ENCODE measurements at places on chromosomes 4 and X.
A peak's percentile ranks its signal among the peaks of the same experiment; 100 is the strongest.

- no peak for DNase-seq
These were observed 532.3 kb upstream of the SMIM31 start for GRCh38 chr4:164221631-164222030.

DNA sequence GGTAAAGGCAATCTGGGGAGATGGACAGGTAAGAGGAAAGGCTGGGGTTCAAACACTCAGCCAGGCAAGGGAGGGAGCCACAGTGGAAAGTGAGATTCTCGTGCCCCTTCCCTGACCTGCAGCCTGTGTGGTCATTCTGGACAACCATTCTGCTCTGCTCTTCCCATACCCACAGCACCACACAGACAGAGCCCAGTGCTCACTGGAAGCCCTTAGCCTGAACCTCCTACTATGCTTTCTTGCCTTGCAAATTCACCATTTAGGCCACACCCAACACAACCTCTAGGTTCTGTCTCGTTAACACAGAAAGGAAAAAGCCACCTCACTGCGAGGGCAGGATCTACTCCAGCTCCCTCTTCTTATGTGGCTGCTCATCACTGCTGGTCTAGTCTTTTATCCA, 92.7 kb downstream of the SHISA3 start:
- no peak for DNase-seq

DNA sequence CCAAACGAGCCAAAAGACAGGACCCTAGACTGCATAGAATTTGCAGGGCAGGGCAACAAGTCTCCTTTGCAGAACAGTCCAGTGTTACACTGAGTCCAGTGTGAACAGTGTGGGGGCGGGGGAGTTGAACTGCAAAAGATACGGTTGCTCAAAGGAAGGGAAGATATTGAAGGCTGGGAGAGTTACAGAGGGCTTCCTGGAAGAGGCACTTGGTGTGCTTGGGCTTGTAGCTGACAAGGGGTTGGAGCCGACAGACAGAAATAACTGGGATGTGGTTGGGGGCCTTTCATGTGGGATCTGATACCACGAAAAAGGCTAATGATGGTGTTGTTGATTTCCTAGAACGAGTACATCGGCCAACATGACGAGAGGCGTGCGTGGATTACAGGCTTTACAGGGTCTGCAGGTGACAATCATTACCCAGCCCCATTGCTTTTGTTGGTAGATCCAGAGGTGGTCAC, 6.1 kb downstream of the XPNPEP2 start:
- DNase-seq: no peak

DNA sequence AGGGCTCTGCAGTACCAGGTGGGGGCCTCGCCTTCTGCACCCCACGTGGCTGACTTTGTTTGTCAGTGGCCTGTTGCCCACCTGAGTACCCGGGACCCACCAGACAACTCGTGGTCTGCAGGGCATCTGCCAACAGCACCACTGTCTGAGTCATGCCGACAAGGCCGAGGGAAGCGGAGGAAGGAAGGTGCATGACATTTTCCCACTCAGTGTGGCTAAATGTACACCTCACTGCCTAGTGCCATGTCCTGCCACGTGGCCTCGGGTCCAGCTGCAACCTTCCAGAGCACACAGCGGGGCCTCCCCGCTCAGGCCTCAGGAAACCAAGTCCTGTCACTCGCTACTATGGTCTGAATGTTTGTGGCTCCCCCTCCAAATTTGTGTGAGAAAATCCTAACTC, 22.1 kb downstream of the ABLIM2 start:
- no peak for DNase-seq

DNA sequence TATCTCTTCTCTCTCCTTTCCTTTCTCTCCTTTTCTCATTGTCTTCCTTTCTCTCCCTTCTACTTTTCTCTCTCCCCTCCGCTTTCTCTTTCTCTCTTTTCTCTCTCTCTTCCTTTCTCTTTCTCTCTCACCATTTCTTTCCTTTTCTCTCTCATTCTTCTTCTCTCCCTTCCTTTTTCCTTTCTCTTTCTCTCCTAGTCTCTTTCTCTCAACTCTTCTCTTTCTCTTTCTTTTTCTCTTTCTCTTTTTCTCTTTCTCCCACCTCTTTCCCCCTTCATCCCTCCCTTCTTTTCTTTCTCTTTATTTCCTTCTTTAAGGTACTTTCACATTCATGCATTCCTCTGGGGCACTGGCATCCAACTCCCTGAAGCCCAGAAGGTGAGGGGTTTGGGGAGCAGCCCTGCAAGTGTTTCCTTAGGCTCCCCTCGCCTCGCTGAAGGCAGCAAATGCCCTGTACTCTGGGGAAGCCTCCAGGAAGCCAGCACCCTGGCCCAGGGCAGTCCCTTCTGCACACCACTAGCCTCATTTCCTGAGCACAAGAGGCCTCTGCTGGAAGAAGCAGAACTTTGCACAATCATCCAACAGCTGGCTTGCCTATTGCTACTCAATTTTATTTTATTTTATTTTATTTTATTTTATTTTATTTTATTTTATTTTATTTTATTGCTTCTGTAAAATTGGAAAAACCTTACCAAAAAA, 124.2 kb downstream of the NFKB1 start:
- DNase-seq: no peak

DNA sequence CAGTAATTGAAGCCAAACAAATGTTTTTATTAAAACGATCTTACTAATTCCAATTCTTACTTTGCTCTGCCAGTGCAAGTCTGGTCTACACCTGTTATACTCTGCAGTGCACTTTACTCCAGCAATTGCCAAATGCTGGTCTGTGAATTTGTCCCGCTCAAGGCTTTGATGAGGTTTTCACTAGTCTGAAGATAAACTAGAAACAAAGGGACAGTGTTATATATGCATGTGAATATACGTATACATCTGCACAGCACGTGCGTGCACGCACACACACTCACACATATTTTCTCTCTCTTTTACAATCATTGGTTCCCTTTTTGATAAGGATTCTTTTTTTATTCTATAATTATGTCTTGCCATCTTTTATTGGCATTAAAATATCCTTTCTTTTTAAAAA, 88.5 kb upstream of the LCORL start:
- DNase-seq: no peak

- DNase-seq: no peak
These were observed 179.4 kb upstream of the CASK start for GRCh38 chrX:42102586-42103282.

GRCh38 chr4:170388255-170388654, 298.5 kb upstream of the AADAT start:
- no peak for DNase-seq

DNA sequence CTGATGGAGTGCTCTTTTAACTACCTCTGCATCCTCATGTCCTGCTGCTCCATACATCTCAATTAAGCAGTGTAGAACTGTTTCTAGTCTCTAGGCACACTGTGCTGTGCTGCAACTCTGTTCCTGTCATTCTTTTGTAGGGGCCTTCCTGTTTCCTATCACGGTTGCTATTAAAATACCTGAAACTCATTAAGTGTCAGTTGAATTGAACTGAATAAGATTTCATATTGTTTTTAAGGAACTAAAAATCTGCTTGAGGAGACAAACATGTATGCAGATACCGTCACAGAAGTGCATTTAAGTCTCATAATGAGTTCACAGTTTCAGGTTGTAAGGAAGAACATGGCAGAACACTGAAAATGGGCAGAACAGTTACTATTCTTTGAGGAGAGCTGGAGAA, 170.1 kb downstream of the LARP7 start:
- no peak for DNase-seq

DNA sequence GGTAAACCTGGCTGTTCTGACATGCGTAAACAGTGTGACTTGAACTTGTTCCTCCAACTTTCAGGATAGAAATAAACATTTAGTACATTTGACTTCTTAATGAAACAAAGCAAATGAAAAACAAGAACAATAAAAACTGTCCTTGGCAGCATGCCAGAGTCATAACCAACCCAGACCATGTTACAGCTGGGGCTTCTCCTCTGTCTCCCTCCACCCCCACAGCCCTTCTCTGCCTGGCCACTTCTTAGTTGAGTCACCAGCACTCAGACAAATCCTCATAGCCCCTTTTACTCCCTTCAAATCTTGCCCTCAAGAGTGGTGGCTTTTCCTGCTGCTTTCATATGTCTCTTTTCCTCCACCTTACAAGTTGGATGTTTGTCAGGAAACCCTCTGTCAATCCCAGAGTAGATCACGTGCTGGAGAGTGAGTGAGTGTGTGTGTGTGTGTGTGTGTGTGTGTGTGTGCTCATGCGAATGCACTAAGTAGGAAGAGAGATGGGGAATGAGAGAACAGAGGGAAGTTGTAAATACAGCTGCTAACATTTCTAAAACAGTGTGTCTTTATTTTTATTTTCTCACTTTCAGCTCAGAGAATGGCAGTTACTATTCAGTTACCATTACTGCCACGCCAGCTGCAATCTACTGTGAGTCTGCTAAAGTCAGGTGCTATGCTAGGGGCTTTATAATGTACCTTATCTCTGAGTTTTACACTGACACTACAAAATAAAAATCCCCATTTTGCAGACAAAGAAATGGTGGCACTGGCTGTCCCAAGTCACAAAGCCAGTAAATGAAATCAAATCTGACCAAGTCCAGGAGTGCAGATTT, 15.0 kb downstream of the SCARB2 start:
- peak; percentile 87 for DNase-seq

DNA sequence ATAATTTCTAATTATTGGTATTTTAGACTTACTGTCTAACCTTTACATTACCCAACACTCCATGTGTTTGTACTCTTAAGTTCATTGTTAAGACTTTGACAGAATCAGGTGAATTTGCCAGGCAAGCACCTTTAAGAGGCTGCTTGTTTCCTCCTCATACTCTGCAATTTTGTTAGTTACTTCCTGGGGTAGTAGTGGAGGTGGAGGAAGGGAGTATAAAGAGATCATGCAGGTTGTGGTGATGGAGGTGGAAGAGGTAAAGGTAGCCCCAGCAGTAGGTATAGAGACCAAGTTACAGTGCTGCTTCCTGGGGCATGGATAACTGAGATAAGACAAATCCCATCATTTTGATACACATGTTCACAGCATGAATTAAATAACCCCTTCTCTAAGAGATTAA, 6.7 kb downstream of the WDR44 start:
- no peak for DNase-seq

DNA sequence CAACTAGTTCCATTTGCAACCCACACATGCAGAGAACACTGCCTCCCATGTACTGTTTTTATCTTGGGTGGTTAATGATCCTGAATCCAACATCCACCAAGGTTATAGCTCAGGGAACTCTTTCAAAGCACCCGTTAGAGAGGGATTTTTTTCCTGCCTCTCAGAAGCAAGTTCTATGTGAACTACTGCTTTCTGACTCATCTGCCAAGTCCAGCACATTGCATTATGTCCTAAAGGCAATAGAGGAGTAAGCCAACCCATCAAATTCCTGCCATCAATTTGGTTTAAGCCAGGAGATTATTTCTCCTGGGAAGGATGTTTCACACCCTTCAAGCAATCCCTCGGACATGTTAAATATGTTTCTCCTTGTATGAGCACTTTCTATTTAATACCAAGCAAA, 334.5 kb downstream of the GASK1B start:
- no peak for DNase-seq

DNA sequence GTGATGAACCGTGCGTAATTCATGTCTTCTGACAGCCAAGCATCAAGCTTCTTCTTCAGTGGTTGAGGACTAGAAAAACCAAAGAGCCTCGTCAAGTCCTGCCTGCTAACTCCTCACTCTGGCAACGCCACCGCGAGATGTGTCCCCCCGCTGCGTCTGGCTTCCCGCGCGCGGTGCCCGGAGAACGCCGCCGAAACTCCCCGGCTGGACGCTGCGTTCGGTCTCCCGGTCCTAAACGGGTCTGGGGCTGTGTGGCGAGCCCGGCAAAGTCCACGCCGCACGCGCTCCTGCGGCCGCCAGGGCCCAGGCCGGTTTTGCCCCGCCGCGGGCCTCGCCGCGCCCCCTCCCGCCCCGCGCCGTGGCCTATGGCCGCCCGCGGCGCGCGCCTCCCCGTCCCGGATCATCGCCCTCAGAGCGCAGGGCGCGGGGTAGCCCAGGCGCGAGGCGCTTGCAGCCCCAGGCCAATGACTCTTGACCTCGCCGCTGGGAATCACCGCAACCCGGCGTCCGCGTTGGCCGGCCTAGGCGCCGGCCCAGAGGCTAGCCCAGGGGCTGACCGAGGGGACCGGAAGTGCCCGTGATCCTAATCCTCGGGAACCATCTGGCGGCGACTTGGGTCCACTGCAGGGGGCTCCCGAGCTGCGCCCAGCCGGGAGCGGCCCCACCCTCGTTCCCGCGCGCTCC, at the start of gene AADAT:
Gene AADAT, minus strand, starts transcription at position 289 of the 684 bp plus-strand sequence. Its CDS starts 266 bp downstream, at position 23.
- DNase-seq: peak; percentile 70

DNA sequence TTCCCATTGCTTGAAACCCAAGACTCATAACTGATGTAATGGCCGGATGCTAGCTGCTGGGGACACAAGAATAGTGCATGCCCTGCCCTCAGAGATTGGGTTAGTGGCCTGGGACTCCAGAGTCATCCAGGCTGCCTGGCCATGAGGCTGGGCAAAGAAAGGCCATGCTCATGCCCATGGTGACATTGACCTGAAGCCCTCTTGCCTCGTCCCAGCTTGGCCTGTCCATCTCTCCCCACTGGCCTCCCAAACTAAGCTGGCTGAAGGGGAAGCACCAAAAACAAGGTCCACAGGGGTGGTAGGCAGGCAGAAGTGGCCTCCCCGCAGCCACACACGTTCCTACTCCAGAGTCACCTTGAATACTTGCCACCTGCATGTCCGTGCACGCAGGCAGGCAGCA, 141.8 kb downstream of the EVC2 start:
- no peak for DNase-seq

- DNase-seq: no peak
These were observed 128.8 kb downstream of the SORBS2 start for GRCh38 chr4:185683222-185683621.

DNA sequence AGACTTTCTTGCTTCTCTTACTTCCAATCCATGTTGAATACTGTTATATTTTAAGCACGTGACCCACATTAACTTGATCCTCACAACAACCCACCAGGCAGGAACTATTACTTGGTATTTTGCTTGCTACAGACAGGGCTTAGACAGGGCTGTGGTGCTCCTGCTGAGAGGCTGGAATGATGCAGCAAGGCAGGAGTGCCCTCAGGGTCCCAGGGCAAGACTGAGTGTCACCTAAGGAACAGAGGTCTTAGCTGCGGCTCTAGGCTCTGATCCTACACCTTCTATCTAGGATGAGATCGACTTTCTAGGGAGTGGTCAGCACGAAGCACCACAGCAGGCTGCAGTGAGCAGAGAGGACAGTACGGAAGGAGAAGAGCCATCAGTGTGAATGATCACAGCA, 20.0 kb downstream of the TAPT1 start:
- no peak for DNase-seq

All from NCI-H1092 (cell line).